ENCODE measurements at places on chromosomes 16 and 17.

DNA sequence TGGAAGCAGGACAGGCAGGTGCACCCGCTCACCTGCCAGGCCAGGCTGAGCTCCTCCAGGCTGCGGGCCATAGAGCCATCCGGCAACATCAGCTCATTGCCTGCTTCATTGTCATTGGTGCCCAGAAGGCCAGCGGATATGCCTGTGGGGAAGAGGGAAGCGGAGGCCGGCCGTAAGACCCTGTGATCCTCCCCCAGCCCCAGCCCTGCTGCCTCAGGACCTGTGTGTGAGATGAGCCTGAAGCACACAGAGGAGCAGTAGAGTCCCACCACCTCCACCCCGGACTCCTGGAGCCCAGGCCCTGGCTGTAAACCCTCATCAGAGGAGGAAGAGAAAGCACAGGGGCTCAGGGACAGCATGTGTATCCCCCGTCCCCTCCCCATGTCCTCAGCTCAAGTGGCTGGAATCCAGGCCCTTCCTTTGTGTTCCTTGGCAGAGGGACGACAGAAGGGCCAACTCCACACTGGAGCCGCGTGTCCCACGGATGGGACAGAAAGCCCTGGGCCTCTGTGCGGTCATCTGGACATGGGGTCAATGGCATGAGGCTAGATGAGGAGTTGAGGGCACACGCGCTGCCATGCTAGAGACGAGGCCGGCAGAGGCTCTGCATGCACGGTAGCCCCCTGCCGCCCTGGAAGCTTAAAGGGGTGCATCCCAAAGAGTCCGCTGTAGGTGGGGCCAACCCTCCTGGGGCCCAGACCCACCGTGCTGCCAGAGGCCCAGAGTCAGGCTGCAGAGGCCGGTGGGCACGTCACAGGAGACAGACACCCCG is 39.1 kb downstream of the RMI2 start:
- DNase-seq: no peak

DNA sequence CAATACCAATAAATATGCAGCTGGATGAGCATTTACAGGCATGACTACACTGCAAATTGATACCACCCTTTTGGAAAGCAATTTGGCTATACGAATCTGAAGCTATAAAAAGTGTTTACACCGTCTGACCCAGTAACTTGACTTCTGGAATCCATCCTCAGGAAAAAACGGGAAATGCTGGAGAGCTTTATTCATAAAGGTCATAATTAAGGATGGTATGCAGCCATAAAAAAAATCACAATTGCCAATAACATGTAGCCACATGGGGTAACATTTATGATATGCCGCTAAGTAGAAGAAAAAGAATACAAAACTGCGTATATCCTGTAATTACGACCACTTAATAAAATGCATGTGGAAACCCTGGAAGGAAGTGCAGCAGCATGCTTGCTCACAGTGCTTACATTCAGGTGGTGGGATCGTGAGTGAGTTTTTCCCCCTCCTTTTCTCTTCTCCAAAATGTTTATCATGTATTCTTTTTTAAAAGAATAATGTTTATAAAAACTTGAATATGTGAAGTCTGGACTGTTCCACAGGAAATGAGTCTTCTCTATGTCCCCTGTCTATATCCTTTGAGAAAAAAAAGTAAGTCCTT is 34.2 kb downstream of the COPRS start:
- no peak for DNase-seq

- DNase-seq: no peak
Measured at GRCh38 chr17:76566613-76566943, 19.1 kb downstream of the ST6GALNAC2 start.

- DNase-seq: no peak
Measured at GRCh38 chr17:61088556-61088955, 311.1 kb upstream of the TBX2 start.

DNA sequence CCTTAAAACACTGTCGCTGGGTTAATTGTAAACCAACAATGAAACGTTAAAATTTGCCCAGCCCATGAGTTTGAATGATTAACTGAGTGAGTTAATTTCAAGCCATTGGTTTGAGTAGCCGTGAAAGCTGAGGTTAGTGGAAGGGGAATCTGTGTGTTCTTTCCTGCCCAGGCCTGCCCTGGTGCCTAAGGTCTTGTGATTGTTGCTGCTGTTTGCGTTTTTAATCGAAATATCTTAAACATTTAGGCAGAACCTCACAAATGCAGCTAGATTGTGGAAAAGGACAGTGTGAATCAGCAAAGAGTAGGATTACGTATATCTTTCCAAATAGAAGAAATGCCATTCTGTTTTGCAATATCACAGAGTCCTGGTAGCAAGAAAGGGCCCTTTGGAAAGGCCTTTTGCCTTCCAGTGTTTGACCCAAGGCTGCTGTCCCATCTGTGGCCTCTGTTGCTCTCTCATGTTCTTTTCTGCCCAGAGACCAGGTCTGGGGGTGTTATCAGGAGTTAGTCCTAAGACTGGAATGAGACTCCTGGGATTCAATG is 113.8 kb downstream of the MSI2 start:
- DNase-seq: no peak

GRCh38 chr17:60142872-60143499 is 6.8 kb upstream of the CA4 start:
- peak; percentile 92 for DNase-seq

DNA sequence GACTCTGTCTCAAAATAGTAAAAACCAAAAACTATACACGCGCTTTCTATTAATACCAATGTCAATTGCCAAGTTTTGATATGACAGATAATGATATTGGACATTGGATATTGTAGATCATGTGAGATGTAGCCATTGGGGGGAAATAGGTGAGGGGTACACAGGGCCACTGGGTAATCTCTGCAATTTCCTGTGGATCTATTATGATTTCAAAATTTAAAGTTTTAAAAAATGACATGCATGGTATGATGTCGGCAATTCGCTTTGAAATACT is 266.0 kb downstream of the PARN start:
- no peak for DNase-seq

- DNase-seq: no peak
Measured at GRCh38 chr17:78888941-78889518, 14.0 kb downstream of the CEP295NL start.

- no peak for DNase-seq
Measured at GRCh38 chr17:6387858-6388257, 47.1 kb downstream of the AIPL1 start.

- peak; percentile 11 for DNase-seq
Measured at GRCh38 chr16:49349446-49350168, 24.0 kb upstream of the C16orf78 start.

- no peak for DNase-seq
Measured at GRCh38 chr17:77737442-77738265, 220.8 kb upstream of the TNRC6C start.

- no peak for DNase-seq
Measured at GRCh38 chr16:78183437-78184237, 84.2 kb downstream of the WWOX start.

DNA sequence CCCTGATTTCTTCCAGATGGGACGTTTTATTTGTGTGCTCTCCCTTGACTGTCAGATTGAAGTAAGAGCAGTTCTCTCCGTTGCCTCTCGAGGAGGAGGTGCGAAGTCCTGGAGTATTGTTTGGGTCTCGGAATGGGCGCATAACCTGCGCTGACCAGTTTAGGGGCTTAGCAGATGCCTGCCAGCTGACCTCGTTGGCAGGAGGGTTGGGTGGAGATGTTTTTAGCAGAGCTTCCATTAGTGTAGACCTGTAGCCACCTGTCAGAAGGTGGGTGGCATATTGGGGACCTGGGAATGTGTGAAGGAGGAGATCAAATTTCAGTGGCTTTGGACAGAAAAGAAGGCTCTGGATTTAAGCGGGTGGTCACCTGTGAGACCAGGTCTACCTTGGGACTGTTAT is 3.6 kb downstream of the RASD1 start:
- DNase-seq: no peak

DNA sequence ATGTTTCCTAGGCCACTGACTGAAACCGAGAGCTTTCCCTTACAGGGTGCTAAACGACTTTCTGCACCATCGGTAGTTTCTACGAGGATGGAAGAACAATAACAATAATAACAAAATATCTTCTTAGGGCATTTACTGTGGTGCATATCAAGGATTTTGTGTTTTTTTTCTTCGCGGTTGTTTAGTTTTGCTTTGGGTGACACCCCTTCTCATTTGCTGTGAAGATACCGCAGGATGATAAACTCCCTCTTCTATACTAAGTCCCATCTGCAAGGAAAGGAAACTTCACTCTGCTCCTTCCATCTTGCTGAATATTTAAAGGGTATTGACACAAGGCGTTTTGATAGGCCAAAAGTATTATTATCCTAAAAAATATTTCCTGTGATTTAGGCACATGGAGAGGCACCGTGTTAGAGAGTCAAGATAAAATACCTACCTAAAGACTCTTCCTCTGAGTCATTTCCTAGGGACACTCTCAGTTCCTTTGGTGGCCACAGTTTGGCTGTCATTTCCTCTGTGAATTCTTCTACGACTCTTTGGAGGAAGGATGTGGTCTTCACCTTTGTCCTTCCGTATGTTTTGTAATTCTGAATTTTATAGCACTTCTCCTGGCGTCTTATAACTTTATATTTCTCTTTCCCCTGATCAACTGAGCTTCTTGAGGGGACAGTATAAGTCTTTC is 318.8 kb downstream of the CDH13 start:
- DNase-seq: no peak

DNA sequence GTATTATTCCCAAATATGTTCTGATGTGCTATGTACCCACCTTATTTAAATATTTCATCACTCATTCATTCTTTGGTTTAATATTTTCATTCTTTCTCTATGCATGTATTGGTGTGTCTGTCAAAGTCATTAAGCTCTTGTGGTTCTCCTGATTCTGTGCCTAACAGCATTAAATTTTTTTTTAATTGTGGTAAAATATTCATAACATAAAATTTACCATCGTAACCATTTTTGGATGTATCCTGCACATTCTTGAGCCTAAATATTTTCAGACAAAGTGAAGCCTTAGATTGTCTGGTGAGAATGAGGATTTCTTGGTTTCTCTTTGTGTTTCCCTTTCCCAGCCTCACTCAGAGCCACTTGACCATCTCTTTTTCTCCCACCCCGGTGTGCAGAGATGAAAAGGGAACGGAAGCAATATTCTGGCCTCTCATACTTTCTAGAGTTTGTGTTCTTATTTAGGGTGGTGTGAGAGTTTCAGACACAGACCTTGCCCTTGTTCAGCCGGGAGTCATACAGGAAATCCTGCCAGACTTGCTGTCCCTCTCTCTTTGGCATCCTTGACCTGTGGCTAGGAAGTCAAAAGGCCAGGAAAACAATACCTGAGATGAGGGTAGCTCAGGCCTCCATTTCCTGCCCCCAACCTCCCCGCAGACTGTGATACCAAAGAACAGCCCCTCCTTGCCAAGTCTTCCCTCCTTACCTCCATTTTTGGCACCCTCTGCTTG is 4.9 kb downstream of the CCL5 start:
- DNase-seq: no peak

- DNase-seq: no peak
Measured at GRCh38 chr17:55859301-55859795, 108.5 kb downstream of the PCTP start.

- DNase-seq: no peak
Measured at GRCh38 chr16:4060823-4061222, 55.4 kb downstream of the ADCY9 start.

- DNase-seq: no peak
Measured at GRCh38 chr16:9015489-9015888, 51.8 kb upstream of the USP7 start.

GRCh38 chr17:80874866-80875445 is 116.7 kb upstream of the CHMP6 start:
- DNase-seq: no peak

DNA sequence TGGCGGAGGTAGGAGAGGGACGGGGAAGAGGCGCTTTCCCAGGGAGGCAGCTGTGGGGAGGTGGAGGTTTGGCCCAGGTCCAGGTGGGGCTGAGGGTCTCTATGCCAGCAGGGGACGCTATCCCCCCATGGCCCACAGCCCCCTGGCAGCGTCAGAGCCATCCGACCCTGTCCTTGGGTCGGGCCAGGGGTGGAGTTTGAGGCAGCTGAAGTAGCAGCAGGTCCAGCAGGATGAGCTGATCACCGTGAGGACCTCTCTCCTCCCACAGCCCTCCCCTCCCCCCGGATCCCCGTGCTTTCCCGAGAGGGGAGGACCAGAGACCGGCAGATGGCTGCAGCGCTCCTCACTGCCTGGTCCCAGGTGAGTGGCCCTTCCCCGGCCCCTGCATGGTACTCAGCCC is 3.2 kb downstream of the ZNF205 start:
- no peak for DNase-seq

DNA sequence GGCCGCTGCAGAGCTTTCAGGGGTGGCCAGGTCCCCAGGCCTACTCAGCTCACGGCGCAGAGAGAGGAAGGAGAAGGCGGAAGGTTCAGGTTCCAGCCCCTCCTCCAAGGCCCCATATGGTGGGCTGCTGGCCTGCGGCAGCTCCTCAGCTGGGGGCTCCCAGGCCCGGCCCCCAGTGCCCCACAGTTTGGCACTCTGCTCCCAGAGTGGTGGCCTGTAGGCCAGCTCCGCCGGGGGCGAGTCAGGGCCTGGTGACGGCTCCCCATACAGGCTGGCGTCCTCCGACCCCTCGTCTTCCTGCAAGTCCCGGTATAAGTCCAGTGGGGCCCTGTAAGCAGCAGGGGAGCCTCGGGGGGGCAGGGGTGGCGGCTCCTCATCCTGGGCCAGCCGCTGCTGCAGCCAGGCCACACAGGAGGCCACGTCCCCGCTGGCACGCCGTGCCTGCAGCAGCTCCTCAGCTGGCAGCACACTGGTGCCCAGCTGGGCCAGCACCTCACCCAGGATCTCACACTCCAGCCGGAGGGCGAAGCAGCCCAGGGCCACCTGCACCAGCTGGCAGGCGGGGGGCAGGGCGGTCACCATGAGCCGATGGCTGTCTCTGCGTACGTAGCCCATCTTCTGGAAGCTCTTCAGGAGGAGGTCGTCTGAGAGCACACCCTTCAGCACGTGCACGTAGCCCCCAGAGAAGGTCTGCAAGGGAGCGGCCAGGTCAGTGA is 3.7 kb downstream of the SPATA2L start:
- no peak for DNase-seq

GRCh38 chr17:27635275-27635823 is 4.4 kb downstream of the LGALS9 start:
- DNase-seq: no peak

DNA sequence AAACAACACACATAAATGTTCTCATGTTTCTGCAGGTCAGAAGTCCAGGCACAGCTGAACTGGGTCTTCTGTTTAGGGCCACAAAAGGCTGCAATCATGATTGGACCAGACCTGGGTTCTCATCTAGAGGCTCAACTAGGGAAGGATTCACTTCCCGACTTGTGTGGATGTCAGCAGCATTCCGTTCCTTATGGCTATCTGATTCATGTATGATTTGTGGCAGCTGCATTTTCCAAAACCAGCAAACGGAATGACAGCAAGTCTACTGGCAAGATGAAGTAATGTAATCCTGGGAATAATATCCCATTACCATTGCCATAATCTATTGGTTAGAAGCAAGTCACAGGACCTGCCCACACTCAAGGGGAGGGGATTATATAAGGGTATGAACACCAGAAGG is 22.1 kb downstream of the CEP112 start:
- DNase-seq: no peak

GRCh38 chr16:56983211-56983751 is 6.1 kb upstream of the NLRC5 start:
- DNase-seq: peak; percentile 74

GRCh38 chr17:21352221-21352980 is 23.8 kb upstream of the KCNJ12 start:
- peak; percentile 1 for DNase-seq

Data from stomach (tissue), 19 donors.